HAP-1 (cell line): ENCODE measurements at places on chromosomes 4 and X.
A peak's percentile ranks its signal among the peaks of the same experiment; 100 is the strongest.

- peak; percentile 28 for DNase-seq
Measured at GRCh38 chr4:170025523-170026252, 507 bp downstream of the MFAP3L start.

- DNase-seq = no peak
Measured at GRCh38 chr4:27524224-27524623, 663.6 kb downstream of the STIM2 start.

- no peak for DNase-seq
Measured at GRCh38 chr4:81651243-81651899, 179.7 kb upstream of the RASGEF1B start.

- DNase-seq = no peak
Measured at GRCh38 chr4:20412072-20412471, 160.4 kb downstream of the SLIT2 start.

DNA sequence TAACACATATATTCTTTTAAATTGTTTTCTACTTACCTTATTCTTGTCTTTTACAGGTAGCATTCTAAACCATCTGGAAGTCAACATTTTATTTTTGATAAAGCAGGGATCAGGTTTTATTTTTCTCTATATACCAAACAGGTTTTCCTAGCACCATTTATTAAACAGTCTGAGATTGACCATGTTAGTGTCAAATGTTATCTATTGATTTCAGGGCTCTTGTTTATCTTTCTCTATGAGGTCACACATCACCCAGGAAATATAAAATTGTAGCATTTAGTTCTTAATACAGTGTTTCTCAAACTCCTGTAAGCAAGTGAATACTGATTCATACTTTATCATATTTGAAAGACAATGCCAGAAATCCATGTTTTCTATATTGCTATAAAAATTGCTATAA lies 28.1 kb downstream of the PPP4R3C start:
- DNase-seq = no peak

- no peak for DNase-seq
Measured at GRCh38 chr4:89039730-89040338, 17.2 kb downstream of the FAM13A start.
